ENCODE measurements at places on chromosomes 16 and 17.

DNA sequence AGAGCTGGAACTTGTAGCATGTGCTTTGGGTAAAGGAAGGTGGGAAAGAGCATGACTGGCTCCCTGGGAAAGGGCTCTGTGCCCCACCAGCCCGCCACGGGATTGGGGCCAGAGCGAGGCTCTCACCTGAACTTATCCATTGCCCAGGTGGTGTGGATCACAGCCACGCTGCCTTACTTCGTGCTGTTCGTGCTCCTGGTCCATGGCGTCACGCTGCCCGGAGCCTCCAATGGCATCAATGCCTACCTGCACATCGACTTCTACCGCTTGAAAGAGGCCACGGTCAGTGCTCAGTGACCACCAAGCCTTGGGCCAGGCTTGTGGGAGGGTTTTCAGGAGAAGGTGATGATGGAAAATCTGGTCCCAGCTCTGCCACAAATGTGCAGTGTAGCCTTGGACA is 36.0 kb downstream of the SLC6A2 start:
- DNase-seq, result no peak

DNA sequence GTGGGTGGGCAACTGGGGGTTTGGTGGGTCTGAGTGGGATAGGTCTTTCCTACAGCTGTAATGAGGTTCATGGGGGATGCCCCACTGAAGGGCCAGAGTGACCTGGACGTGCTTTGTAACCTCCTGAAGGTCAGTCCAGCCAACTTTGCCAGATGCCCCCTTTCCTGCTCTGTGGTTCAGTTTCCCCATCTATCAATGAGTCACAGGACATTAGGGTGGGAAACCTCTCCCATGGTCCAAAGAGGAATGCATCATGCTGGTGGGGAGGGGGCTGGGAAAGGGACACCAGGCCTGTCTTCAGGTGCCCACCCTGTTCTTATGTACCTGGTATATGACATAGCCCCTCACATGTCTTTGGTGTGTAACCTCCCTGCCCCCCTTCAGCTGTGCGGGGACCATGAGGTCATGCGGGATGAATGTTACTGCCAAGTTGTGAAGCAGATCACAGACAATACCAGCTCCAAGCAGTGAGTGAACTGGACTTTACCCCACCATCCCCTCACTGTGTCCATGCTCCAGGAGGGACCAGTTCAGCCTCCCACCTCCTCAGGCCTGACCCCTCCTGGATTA is 24.0 kb upstream of the ALKBH5 start:
- no peak for DNase-seq

DNA sequence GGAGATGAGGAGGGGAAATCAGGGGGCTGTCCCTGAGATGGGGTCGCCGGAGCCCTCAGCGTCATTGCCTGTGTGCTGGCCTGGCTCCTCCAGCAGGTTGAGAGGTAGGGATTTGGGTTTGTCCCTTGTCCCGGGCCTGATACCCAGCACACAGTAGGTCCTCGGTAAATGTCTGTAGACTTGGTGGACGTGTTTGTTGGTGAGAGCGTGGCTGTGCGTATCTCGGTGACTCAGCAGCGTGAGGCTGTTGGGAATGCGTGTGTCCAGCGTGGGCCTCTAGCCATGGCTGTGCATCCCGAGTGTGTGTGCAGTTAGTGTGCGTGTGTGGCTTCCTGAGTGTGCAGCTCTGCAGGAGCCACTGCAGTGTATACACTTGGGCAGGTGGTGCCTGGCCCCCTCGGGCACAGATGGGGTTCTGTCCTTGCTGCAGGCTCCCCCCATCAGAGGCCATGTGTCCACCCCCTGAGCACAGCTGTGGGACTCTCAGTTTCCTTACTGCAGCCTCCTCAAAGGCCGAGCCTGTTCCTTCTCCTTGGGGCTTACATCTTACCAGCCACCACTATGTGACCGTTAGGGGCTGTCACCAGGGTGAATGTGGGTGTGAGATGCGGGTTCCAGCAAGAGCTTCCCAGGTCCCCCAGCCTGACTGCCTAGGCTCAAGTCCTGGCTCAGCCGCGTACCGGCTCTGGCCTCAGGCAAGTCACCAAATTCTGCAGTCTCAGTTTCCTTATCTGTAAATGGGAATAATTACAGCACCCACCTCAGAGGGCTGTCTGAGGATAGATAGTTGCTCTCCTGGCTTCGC is 5.7 kb downstream of the NECAB2 start:
- DNase-seq, result no peak

GRCh38 chr17:62179525-62180161 is 114.6 kb upstream of the MED13 start:
- no peak for DNase-seq

DNA sequence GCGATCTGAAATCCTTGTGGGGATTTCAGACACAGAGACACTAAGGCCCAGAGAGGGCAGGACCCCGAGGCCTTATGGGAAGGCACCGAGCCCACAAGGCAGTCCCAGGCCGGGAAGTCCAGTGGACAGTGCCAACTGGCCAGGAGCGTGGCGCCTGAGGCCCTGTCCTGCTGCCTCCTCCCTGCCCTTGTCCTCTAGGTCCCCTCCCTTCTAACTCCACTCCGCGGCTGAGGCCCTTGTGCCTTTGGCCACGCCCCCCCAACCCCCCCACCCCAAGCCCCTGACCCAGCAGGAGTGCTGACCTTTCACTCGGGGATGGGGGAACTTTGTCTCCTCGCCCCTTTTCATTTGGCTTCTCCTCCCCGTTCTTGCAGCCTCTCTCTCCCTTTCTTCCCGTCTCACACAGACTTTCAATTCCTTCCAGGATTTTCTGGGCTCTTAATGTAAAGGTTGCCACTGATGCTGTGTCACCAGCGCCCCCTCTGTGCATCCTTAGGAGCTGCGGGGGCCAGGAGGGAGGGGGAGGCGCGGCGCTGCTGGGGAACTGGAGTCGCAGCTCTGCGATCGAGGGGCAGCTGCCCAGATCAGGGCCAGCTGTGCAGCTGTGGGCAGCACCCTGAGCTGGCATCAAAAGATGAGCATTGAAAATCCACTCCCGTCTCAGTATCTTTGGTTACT is 29.1 kb downstream of the CRHR1 start:
- DNase-seq, result peak; percentile 41

- DNase-seq, result no peak
These were observed 910 bp downstream of the ITGAL start for GRCh38 chr16:30473231-30474073.

DNA sequence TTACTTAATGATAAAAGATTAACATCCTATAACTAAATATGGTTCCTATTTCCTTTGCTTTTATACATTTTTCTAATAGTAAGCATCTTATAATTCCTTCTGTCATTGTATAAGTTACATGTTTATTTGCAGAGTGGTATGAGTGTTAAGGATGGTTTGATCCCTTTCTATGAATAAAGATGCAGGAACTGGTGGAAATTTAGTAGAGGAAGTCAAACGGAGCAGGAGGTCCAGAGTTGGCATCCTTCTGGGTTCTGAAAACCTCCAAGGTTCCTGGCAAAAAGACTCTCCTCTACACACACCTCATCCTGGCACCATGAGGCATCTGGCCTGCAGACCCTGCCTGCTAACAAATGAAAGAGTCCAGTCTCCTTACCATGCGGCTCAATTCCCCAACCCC is 296.8 kb downstream of the SOX9 start:
- no peak for DNase-seq

DNA sequence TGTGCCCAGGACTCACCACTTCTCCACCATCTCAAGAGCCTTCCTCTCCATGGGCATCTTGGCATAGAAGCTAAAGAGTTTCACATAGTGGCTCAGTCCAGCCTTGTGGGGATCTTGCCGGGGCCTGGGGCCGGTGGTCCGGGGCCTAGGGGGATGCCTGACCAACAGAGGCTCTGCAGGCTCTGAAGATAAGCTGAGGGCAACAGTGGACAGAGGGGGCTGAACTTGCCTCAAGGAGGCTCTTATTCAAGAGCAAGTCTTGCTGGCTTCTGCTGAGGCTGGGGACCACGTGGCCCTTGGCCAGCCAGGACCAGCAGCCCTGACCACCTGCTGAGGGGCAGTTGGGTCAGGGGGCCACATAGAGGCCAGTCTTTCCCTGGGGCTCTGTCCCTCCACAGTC is 13.5 kb upstream of the THAP11 start:
- DNase-seq, result no peak

DNA sequence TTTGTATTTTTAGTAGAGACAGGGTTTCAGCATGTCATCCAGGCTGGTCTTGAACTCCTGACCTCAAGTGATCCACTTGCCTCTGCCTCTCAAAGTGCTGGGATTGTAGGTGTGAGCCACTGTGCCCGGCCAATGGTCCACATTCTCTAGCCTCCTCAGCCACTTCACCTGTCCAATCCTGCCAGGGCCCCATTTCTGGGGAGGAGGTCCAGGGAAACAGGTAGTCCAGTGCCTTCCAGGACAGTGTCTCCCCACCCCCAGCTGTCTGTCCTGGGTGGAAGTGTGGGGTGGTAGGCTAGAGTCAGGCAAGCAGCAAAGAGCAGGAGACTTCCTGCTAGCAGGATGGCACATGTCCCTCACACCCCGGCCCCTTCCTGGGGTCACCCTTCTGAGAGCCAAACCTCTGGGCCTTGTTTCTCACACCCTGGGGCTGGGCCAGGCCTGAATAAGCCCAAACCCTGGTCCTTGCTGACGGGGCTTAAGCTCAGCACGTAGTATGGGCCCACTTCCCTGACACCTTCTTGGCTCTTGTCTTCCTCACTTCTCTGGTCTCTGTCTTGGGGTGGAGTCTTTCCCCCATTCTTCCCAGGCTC is 5.0 kb downstream of the FHOD1 start:
- DNase-seq, result no peak

DNA sequence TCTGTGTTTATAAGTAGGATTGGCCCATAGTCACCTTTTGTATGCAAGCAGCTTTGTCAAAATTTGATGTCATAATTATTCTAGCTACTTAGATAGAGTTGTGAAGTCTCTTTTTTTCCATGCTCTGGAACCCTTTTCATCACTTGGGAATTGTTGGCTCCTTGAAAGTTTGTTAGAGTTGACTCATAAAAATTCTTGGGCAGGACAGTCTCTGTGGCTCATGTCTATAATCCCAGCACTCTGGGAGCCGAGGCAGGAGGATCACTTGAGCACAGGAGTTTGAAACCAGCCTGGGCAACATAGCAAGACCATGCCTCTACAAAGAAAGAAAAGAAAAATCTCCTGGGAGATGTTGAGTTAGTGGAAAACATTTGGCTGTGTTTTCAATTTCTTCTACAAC is 45.7 kb upstream of the MRC2 start:
- no peak for DNase-seq

DNA sequence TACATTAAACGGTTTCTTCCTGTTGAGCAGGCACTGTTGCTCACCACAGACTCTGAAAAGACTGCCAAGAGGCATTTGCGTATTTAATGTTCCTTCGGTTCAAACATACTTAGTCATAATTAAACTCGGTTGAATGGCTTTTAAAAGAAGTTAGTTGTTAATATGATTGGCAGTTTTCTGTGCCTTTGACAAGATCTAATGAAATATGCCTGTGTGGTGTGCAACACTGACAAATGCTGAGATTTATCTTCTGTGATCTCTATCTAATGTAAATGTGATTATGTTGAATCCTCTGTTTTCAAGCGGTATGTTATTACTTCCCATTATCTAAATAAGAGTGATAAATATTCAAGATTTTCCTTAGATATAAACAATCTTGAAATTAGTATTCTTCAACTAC is 1046.6 kb downstream of the CDH8 start:
- no peak for DNase-seq

- no peak for DNase-seq
These were observed 1.7 kb upstream of the RBBP6 start for GRCh38 chr16:24537474-24538337.

- DNase-seq, result peak; percentile 58
These were observed 3.3 kb upstream of the COG1 start for GRCh38 chr17:73189417-73190099.

GRCh38 chr16:51337662-51338061 is 186.6 kb upstream of the SALL1 start:
- DNase-seq, result no peak

GRCh38 chr16:50267151-50267631 is 840 bp downstream of the ADCY7 start:
- no peak for DNase-seq

GRCh38 chr16:46651305-46651704 is 30.1 kb upstream of the SHCBP1 start:
- no peak for DNase-seq

GRCh38 chr17:82655038-82655479 is 6.8 kb upstream of the WDR45B start:
- DNase-seq, result no peak

DNA sequence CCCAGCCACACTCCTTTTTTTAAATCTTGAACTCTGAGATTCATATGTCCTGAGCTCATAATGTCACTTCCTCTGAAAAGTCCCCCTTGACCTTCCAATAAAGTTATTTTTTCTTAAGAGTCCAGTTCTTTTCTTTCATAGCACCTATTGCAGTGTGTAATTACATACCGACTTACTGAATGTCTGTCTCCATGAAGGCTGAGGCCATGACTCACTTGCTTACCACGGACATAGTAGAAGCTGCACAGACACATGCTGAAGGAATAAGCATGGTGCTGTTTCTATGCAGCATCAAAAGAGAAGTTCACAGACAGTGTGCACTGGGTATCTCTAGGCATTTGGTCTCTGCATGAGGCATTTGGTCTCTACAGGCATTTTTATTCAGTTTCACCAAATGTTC is 77.2 kb downstream of the C17orf67 start:
- no peak for DNase-seq

DNA sequence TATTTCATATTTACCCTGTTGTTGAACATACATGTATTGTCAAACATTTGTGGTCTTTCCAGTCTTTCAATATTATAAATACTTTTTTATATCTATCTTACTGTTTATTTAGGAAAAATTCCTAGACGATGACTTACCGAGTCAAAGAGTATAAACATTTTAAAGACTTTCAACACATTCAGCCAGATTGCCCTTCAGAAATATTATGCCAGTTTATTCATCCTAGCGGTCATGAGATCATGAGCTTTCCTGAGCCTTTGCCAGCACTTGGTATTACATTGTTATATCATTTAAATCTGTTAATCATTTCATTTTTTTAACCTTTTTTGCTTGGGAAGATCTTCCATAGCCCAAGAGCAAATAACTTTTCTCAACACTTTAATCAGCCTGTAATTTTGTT is 197.4 kb downstream of the SPECC1 start:
- no peak for DNase-seq

- no peak for DNase-seq
These were observed 705 bp downstream of the KRABD2 start for GRCh38 chr17:8375738-8376259.

GRCh38 chr16:49416001-49416675 is 42.5 kb downstream of the C16orf78 start:
- no peak for DNase-seq

- DNase-seq, result no peak
These were observed 129.1 kb downstream of the SNX11 start for GRCh38 chr17:48236681-48237134.

GRCh38 chr17:56603486-56604238 is 10.2 kb downstream of the NOG start:
- DNase-seq, result no peak

GRCh38 chr16:52312716-52313115 is 234.2 kb downstream of the TOX3 start:
- no peak for DNase-seq
